ENCODE measurements at places on chromosomes 4 and X.
A peak's percentile ranks its signal among the peaks of the same experiment; 100 is the strongest.

DNA sequence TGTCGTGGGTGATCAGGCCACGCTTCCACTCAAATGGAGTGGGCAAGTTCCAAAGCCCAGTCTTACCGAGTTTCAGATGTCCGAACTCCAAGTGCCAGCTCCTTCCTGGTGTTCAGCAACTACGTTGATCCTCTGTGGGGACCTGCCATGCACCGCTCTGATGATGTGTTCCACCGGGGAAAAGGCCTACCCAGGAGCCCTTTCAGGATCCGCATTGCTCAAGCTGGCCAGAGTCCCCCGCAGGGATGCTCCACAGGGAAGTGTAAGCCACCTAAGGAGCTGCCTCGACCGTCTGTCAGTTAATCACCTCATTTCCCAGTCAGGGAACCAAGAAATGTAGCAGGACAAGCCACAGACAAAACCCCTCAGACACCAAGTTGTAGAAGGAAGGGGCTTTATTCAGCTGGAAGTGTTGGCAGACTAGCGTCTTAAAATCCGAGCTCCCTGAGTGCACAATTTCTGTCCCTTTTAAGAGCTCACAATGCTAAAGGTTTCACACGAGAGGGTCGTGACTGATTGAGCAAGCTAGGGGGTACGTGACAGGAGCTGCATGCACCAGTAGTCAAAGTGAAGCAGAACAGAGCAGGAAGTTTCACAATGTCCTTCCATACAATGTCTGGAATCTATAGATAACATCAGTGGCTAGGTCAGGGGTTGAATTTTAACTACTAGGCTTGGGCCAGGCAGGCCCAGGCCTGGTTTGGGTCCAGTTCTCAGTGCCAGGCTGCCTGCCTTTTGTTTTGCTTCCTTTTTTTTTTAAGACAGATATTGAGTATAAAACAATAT lies 126.2 kb upstream of the ZDHHC15 start:
- no peak for DNase-seq

DNA sequence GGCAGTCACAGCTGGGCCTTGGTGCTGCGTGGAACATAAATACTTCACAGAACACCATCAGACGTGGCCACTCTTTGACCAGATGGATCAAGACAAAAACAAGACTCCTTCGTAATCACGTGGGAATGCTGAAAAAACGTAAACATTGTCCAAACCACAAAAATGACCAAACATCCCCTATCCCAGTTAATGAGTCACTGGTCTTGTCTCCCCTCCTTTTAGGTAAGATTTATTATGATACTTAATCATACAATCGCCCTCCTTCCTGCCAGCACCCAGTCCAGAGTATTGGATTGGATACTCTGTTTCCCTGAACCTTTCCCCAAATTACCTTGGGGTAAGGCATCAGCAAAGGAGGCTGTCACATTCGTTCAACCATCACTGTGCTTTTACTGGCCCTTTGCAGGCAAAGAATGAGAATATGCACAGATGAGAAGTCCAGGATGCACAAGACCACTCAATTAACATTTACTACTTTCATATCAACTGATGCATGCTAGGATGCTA lies 601 bp upstream of the TCEANC start:
- DNase-seq, result peak; percentile 3

GRCh38 chr4:48970471-48970921 lies 15.6 kb upstream of the CWH43 start:
- peak; percentile 72 for DNase-seq

- DNase-seq, result no peak
These were observed 113.5 kb downstream of the PHF8 start for GRCh38 chrX:53930515-53931380.

- DNase-seq, result no peak
These were observed 349.1 kb downstream of the PCDH10 start for GRCh38 chr4:133498149-133498548.

DNA sequence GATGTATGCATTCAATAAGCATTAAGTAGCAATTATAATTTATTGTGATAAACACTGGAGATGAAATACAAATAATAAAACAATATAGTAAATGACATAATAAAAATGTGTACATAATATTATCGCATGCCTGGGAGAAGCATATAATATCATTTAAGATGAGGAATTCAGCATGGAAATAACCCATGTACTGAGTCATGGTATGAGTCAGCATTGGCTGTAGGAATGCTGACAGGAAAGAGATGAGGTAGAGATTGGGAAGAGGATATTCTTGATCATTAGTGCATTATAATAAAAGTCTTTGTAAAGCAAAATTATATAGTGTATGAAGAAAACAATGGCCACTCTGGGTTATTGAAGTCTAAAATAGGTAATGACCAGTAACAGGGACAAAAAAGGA lies 82.8 kb downstream of the MAGEB10 start:
- DNase-seq, result peak; percentile 28

DNA sequence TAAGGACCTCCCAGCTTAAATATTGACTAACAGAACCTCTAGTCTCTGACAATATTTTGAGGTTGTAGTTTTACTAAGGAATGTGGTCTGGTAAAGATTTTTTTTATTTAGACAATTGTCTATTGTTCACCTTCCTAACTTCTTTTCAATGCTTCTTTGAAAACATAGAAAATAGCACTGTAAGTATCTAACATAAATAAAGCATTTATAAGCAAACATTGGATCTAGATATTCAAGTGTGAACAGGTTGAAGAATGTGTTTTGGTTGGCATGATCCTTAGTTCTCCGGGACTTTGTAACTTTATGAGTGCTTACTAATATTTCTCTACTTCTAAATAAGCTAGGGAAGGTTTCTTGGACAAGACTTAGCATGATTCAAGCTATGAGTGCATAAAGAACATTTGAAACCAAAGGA lies 285.4 kb upstream of the ARSJ start:
- DNase-seq, result peak; percentile 20

DNA sequence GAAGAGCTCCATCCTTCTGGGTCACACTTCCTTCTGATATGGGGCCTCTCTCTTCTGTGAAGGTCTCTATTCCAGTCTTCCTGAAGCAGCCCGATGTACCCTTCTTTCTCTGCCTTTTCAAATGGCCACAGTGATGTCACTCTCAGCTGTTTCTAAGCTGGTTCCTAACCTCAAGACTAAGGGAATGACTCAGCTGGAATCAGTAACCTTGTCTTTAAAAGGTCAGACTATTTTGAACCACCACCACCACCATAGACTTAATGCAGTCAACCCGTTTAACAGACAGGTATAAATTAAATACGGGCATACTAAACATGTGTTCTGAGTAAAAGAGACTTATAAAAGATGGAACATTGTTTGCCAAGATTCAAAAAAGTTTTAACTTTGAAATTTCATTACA lies 121.0 kb downstream of the PPA2 start:
- DNase-seq, result no peak

- DNase-seq, result no peak
These were observed 22.0 kb upstream of the NFXL1 start for GRCh38 chr4:47936336-47936735.

DNA sequence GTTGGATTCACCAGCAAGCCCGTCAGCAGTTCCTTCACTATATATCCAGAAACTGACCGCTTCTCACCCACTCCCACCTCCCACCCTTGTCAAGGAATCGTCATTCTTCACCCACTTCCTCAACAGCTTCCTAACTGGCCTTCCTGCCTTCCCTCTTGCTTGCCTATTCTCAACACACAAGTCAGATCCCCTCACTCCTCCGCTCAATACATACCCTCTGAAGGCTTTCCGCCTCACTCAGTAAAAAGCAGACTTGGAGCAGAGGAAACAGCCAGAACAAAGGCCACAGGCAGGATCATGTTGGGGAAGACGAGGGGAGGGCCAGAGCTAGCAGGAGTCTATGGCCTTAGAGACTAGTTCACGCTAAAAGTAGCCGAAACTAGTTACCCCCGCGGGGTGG lies 23.7 kb downstream of the RWDD4 start:
- no peak for DNase-seq

- DNase-seq, result no peak
These were observed 545.3 kb upstream of the FAT1 start for GRCh38 chr4:187268940-187269339.

DNA sequence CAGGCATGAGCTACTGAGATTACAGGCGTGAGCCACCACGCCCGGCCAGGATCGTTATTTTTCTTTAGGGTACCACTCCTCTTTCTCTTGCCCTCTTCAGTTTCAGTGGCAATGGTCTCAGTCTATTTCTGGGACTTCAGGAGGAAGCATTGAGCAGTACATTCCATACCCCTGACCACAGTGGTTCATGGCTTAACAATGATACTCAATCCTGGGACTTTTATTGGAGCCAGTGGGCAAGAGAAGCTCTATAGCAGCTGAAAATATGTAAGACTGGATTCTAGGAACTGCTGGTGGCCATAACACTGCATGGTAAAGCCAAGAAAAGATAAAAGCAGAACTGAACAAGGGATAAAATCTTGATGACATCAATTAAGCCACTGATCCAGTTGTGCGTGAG lies 5.8 kb upstream of the CCNA2 start:
- no peak for DNase-seq

- no peak for DNase-seq
These were observed 229.1 kb downstream of the VEGFC start for GRCh38 chr4:176563591-176563990.

Data from COLO829 (cell line).